ENCODE measurements at places on chromosomes 2 and 18.

- no peak for DNase-seq
Observed at GRCh38 chr2:201108341-201108740, 7.6 kb upstream of the CFLAR start.

- no peak for DNase-seq
Observed at GRCh38 chr2:96869281-96869821, 529 bp downstream of the SEMA4C start.

DNA sequence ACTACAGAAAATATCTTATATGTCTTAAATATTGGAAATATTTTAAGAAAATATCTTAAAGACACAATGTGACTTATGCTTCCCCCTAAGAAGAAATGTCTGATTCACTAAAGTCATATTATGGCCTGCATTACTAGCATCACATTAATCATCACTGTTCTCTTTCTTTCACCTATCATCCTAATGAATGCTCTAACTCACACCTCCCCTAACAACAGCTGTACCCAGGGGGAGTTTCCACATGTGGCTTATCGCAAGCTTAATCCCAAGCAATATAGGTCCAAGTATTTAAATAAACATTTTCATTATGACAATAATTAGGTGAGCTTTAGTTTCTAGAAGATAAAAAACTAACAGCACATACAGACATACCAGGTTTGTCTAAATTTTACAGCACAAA lies 39.6 kb downstream of the REV1 start:
- DNase-seq = no peak

DNA sequence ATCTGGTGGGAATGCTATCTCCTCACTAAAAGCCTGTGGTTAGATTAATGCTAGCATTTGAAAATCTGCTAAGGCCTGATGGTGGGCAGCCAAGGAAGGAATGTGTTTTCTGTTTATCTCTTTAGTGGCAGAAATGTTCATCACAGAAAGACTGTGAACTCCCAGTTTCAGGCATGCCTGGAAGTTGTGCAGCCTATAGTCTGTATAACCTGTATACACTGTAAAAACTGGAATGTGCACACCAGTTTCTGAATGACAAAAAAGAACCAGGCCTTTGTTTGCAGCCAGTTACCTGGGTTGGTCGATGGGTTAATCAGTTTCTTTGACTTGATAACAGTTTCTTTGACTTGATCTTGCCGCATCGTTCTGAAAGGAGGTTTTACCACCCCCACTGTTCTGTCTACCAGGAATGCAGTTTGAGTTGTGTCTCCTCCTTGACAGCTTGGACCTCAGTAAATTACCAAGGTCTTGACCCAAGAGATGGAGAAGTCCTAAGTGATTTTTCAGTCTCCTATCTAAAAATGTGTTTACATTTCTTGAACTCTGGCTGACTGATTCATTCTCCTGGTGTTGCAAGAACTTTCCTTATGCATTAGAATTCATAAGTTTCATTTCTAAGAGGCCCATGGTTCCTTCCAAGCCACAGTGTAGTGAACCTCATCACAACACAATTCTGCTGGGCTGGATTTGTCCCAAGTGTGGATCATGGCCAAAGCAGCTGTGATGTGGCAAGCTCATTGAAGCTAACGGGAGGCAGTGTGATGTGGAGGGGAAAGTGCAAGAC lies 62.2 kb downstream of the KIAA2012 start:
- DNase-seq = no peak

- no peak for DNase-seq
Observed at GRCh38 chr2:144619760-144620159, 99.8 kb upstream of the ZEB2 start.

DNA sequence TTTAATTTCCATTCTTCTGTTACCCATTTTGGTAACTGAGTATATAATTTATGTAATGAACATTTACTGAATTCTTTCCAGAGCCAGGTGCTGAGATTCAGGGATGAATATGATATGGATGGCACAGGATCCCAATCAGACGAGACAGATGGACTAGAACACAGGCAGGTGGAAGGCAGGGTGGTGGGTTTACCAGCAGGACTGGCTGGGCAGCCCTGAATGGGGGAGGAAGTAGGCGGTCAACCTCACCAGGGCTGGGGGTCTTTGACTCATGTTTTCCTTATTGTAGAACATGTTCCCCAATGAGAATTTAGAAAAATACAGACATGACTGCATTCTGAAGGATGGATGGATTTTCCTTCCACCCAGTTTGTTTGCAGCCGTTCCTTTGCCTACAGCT lies 80.3 kb downstream of the CIB4 start:
- no peak for DNase-seq

DNA sequence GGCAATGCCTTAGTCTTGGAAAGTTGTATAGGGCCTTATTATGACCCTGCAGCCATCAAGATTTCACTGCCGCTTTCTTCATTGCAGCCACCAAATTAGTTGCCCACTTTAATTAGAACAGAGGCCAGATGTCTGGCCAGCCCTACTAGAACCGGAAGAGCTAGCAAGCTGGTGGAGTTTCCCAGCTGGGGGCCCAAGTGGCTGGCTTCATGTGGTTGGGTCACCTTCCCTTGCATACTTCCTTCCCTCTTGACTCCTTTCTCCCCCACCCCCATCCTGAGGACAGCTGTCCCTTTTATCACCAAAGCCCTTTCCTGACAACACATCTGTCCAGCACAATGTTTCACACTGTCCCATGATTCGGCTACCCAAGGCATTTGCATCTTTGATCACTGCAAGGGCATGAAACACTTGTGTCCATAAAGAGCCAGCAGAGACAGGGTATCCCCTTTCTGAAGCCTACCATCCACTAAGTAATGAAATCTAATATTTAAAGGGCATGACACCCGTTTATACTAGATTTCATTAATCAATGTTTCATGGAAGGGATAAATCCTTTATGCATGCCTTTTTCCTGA lies 187.2 kb downstream of the BCL11A start:
- no peak for DNase-seq

GRCh38 chr2:99112617-99113016 lies 28.9 kb upstream of the C2orf15 start:
- DNase-seq = no peak

All from GM12864 (cell line).